ENCODE measurements at places on chromosomes 7 and 10.
A peak's percentile ranks its signal among the peaks of the same experiment; 100 is the strongest.

DNA sequence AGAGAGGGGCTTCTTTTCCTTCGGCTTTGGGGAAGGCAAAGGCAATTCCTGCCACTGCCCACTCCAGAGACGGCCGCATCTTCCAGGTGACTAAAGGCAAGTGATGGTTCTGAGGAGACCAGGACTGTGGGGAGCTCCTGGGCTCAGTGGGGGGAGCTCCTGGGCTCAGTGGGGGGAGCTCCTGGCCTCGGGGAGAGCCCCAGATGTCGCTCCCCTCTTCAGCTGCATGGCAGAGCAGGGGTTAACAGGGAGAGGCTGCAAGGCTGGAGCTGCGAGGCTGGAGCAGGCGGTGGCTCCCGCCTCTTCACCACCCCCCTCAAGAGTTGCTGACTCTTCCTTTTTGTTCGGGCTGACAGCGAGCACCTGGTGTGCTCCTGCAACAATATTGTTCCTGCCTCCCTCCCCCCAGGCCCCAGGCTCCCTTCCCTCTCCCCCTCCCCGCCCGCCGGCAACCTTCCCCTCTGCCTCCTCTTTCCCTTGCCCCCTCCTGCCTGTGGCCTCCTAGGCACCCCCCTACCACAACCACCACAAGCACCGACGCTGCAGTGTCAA is 56.3 kb upstream of the LBX1 start:
- DNase-seq: no peak

GRCh38 chr10:73887294-73888039 is 13.1 kb upstream of the CAMK2G start:
- no peak for DNase-seq

- DNase-seq: no peak
Measured at GRCh38 chr10:72649291-72649690, 23.4 kb upstream of the MICU1 start.

DNA sequence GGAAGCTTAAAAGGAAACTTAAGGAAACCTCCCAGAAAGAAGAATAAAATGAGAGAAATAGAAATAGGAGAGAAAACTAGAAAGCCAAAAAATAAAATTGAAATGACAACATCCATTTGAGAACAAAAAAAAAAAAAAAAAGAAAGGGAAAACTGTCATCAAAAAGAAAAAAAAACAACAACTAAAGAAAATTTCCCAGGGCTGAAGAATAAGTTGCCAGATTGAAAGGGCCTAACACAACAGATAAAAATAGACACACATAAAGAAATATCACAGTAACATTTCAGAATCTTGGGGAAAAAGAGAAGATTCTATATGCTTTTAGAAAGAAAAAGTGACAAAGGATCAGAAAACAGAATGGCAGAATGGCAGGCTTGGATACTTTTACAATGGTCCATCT is 157.1 kb downstream of the JMJD1C start:
- DNase-seq: no peak

GRCh38 chr10:53477313-53477675 is 704.7 kb upstream of the MBL2 start:
- no peak for DNase-seq

DNA sequence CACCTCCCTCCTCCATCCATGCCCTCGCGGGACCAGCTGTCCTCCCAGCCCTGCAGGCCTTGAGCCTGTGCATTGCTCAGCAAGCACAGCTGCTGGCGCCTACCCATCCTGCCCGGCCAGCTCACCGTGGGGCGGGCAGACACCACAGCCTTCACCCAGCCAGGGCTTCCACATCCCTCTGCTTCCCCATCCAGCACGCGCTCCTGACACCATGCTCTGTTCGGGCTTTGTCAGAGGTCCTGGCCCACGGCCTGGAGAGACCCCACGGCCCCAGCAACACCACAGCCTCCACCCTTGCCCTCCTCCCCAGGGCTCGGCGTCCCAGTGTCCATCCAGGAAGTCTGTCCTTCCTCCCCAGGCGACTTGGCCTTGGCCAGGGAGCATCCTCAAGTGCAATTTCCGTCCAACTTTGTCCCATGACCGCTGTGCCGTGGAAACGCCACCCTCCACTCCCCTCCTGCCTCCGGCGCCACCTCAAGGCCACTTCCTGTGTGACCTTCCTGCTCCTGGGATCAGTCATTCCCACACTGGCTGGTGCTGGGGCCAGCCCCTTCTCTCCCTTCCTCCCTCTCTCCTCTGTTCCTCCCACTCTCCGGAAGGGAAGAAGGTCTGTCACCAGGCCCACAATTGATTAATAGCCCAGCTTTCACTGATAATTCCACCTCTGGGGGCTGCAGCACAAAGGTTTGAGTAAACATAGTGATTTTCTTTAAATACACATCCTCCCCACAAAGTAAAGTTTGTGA is 71.5 kb upstream of the SMNDC1 start:
- DNase-seq: no peak

- DNase-seq: peak; percentile 59
Measured at GRCh38 chr7:151875942-151876898, 695 bp downstream of the PRKAG2 start.

DNA sequence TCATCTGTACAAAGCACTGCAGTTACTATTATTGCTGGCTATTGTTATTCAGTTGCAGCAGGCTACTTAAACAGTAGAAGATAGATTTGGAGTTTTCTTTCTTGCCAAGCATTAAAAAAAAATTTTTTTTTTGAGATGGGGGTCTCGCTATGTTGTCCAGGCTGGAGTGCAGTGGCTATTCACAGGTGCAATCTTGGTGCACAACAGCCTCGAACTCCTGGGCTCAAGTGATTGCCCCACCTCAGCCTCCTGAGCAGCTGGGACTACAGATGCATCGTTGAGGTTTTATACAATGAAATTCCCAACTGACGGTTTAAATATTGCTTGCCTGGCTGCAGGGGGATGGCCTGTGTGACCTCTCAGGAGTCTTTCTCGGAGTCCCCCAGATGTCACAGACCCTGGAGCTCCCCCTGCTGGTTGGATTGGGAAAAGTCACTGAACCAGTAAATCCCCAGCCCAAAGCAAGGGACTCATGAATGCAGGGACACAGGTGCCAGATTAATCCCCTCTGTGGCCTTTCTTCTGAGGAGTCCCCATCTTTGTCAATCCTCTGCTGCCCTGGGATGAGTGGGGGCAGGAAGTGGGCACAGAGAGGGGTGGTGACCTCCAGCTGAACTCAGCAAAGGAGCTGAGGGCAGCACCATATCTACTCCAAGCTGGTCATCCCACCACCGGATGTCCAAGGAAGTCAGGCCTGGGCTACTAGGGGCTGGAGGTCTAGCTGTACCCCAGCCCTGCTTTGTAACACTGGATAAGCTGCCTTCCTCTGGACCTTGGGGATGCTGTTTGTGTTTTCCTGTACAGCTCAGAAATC is 149.6 kb downstream of the C10orf105 start:
- DNase-seq: peak; percentile 52

DNA sequence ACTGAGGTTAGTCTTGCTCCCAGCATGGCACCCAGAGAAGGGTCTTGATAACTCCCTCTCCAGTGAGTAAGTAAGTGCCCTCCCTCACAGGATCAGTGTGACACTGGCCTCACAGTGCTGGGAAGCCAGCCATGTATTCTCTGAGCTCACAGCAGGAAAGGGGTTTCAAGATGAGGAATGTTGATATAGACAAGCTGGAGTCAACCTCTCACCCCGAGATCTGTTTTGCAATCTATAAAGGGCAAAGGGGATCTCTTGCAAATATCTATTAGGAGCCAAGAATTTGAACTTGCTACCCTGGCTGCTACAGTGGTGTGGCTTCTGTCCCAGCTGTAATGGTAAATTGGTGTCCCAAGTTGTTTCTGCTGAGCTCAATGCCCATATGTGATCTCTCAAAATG is 70.2 kb upstream of the ADAM12 start:
- DNase-seq: no peak

DNA sequence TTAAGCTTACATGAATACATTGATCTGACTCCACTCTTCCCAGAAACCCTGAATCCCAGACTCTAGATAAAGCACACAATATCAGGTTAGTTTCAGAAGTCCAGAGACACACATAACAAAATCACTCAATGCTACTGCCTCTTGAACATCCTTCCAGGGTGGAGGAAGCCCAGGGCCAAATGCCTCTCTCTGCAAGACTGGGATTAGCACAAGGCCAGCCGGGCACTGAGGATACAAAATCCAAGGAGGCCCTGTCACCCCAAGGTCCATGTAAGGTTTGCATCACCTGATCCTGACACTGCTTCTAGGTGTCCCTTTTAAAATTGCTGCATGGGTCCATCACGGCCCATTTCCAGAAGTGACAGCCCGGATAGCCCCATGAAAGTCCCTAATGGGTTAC is 2.6 kb upstream of the PLXNA4 start:
- no peak for DNase-seq

DNA sequence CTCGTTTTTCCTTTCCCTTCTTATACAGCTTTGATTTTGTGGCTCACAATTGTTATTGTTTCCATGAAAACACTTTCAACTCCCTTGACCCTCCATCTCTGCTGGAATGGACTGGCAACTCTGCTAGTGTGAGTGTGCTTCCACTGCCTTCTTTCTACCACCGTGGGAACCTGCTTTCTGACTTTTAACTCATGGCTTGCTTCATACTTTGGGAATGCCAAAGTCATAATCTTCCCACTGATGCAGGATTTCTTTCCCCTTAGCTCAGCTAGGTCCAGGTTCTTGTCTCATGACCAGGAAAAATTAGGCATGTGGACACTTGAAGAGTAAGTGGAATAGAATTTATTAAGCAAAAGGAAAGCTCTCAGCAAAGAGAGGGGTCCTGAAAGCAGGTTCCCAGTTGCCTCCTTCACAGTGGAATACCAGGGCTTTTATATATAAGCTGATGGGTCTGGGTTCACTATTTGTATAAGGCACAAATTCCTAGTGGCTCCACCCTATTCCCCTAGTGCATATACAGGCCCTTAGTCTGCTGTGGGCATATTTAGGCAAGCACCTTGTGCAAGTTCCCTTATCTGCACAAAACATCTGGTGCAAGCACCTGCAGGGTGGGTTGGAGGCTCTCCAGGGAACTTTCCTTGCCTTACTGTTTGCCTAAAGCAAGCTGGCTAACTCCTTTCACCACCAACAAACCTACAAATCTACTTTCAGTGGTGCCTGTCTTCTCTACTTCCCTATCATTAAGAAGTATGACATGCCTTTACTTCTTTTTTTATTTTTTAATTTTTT is 119.5 kb downstream of the CFAP58 start:
- DNase-seq: no peak

DNA sequence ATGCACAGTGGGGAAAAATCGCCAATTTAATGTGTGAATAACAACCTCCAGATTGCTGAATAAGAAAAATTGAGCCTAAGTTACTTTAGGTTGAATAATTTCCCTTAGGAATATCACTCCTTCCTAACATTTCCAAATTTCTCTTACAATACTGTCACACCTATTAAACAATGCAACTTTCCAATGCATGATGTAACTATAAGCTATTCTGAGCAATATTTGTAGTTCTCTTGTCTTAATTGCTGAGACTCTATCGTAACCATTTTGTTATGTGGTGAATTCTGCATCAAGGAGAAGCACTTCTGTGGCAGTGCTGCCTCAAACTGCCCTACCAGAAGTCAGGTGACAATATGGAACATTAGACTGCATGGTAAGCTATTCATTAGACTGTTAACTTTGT is 386.7 kb upstream of the LRRN3 start:
- no peak for DNase-seq

- DNase-seq: no peak
Measured at GRCh38 chr7:39645482-39646407, 22.4 kb downstream of the RALA start.

Measured in T-helper 17 cell (primary cell).